ENCODE measurements at places on chromosomes 6 and 20.
A peak's percentile ranks its signal among the peaks of the same experiment; 100 is the strongest.

DNA sequence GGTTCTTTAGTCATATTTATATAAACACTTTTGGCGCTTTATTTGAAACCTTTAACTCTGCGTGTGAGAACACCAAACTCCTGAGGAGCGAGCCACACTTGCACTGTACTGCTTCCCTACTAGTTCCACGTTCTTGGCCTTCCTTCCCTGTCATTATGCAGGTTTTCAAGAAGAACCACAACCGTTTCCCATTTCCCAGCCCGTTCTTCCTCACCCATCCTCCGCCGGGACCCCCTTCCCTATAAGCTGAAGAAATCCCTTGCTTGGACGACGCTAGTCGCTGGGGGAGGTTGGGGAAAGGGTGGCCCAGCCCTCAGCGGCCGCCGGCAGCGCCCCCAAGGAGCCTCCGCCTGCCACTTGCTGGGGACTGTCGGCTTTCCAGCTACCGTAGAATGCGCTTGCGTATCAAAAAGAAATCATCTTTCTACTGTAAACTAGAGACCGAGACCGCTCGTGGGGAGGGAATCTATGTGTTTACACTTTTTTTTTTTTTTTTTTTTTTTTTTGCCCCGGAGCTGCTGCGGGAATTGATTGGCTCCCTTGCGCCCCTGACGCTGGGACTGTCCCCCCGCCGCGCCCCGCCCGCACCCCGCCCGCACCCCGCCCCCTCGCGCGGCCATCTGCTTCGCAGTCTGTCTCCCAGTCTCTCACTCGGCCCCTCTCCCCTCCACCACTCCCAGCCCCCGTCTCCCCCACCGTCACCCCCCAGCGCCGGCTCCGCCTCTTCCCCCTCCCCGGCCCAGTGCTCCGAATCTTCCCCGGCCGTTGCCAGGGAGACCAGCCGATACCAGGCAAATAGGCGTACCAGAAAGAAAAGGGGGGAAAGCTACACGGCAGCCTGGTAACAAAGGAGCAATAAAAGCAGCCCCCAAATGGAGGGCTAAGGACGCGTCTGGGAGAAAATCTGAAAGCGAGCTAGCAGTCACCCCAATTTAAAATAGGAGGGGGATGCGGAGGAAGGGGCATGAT is 2.3 kb upstream of the MARCKS start:
- DNase-seq = peak; percentile 84

DNA sequence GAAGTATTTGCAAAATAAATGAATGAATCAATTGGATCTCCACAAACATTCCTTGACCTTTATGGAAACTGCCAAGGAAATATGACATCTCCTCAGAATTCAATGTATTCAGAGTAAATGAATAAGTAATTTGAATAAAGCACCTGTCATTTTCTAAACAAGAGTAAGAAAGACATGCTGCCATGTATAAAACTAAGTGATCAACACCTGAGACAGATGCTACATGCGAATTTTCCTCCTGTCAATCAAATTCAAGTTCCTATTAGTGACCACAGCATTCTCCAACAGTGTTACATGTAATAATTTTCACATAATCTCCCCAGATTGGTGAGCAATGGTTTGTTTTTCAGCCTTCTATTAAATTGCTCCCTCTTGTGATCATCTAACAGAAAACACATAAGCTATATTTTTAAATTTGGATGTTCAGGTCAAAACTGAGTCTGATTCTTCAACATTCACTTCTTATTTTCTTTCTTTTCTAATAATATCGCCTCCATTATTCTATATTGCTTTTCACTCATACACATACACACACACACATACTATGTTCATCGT is 163.2 kb upstream of the RNF217 start:
- no peak for DNase-seq

- DNase-seq = no peak
Measured at GRCh38 chr6:107304421-107305025, 154.8 kb downstream of the PDSS2 start.

DNA sequence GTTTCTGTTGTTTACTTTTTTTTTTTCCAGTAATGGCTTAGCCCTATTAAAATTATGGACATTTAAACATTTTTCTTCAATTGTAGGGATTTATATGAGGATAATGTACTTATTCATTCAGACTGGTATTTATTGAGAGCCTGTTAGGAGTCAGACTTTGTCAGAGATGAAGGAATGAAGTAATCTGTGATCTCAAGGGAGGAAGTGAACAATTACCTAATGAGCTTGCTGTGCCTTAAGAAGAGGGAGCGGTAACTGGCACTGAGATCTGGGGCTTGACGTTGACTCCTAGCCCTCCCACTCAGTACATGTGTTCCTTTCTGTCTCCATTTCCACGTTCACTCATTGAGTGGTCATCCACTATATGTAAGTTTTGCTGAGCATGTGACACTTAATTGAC is 12.6 kb downstream of the AFDN start:
- no peak for DNase-seq

DNA sequence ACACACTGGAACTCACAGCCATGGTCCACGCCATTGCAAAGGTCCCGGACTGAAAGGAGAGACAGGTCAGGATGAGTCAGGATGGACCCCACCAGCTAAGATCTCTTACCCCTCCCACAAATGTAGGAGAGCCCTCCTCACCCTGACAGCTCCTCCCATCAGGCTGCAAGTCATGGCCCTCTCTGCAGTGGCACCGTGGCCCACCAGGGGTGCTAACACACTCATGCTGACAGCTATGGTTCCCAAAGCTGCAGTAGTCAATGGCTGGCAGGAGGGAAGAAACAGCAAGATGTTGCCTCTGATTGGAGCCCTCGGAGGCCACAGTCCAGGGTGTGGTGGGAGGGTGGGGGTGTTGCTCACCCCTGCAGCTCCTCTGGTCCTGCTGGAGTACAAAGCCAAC is 5.7 kb upstream of the RBPJL start:
- DNase-seq = no peak

DNA sequence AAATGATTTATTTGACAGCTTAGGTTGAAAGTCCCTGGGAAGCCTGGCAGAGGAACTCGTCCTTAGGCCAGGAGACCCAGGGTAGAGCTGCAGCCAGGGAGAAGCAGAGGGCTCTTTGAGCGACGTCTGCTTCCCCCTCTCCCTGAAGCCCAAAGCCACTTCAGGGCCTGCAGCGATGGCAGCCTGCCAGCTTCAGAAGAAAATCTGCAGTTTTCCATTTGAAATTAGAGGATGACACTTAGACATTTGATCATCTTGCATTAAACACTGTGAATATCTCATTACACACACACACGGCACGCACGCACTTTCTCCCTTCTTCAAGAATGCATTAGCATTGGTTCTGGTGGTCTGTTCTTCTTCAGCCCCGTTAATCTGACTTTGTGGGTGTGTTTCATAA is 96.5 kb downstream of the PLEKHG1 start:
- DNase-seq = no peak

GRCh38 chr6:108897371-108897770 is 49.1 kb downstream of the ARMC2 start:
- DNase-seq = no peak

- no peak for DNase-seq
Measured at GRCh38 chr6:163719028-163719742, 304.7 kb downstream of the QKI start.

DNA sequence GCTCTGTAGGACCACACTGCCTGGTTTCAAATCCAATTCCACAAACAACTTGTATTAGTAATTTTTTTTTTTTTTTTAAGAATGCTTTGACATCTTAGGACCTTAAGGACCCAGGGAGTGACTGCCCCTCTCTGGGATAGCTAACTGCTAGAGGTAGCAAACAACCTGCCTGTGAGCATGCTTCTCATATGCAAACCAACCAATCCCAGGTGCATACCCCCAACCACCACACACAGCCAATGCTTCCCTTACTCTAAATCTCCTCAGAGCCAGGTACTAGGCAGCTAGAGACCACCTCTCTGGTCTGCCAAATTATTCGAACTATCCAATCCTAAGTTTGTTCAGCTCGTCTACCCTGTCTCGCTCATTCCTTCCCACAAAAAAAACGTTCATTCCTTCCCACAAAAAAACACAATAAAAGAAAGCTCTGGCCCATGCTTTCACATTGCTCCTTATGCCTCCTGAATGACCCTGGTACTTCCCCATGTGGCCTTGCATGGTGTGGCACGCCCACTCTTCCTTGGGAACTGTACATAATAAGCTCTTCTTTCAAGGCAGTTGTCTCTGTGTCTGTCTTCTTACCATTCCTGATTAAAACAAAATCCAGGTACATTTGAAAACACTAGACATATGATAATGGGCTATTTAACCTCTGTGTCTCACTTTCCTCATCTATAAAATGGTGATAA is 6.4 kb downstream of the SERAC1 start:
- no peak for DNase-seq

DNA sequence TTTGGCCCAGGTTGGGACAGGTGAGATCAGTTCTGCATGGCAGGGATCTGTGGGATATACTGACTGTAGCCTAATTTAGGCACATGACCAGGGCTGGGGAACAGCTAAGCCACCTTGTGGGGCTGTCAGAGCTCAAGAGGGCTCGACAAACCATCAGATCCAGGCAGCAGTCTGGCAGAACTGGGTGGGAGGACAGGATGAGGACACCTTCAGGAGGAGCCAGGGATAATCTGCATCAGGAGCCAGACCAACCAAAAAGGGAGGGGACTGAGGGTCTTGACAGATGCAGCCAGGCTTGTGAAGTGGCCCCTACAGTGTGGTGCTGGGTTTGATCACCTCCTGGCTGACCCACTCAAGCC is 123.4 kb downstream of the MAFB start:
- no peak for DNase-seq

DNA sequence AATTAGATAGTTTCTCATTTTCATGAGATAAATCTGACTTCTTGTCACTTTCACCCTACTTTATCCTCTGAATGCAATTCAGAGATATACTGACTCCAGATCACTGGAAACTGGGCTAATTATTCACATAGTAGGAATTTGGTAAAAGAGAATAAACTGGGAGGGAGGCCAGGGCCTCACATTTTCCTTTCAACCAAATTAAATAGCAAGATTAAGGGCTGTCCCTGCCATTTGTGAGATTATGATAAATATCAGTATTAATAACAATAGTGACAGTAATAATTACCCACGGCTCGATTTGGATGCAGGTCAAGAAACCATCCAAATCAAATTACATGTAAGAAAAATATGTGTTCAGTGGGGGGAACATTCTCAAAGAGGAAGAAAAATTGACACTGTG is 140.5 kb downstream of the CD83 start:
- DNase-seq = no peak

DNA sequence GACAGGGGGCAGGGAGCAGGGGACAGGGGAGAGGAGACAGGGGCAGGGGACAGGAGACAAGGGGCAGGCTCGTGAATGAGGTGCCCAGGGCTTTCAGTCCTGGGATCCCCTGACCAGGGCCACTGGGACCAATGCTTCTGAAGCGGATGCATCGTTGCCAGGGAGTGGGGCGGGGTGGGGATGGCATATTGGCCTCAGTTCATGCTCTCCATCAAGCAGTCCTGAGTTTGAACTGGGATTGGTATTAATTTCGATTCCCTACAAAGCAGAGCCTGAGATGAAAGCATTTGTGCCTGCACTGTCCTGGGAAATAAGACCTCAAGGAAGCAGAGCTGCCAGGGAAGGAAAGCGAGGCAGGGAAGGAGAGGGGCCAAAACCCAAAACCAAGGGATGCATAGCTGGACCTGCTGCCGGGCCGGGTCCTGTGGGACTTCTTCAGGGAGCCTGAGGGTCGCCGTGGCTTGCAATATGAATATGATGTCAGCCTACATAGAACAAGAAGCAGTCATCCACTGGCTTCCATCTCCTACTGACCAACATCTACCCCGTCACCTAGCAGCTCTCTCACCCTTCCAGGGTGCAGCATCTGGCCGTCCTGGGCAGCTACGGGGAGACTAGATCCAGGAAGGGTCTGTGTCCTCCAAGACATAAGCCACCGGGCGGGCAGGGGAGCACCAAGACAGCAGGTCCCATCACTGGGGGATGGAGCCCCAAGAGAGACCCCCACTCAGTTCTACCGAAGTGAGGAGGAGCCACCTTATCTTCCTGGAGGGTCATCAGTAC is 233.3 kb downstream of the SYNDIG1 start:
- DNase-seq = no peak

DNA sequence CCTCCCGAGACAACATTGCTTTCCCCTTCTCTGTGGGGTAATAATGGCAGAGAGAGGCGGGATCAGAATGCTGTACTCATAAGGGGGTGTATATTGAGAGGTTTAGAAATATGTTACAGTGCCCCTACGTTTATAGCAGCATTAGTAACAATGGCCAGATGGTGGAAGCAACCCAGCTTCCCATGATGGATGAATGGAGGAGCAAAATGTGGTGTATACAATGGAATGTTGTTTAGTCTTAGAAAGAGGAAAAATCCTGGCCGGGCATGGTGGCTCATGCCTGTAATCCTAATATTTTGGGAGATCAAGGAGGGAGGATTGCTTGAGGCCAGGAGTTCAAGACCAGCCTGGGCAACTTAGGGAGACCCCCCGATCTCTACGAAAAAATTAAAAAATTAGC is 12.9 kb downstream of the BANF2 start:
- no peak for DNase-seq

DNA sequence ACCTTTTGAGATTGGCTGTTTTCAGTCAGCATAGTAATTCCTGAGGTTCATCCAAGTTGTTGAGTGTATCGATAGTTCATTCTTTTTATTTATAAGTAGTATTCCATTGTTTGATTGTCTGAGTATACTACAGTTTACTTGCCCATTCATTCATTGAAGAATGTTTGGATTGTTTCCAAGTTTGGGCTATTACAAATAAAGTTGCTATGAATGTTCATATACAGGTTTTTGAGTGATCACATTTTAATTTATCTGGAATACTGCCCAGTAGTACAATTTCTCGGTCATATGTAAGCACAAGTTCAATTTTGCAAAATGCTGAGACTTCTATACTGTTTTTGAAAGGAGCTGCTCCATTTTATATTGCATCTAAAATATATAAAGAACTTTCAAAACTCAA is 14.2 kb upstream of the EPHA7 start:
- no peak for DNase-seq

DNA sequence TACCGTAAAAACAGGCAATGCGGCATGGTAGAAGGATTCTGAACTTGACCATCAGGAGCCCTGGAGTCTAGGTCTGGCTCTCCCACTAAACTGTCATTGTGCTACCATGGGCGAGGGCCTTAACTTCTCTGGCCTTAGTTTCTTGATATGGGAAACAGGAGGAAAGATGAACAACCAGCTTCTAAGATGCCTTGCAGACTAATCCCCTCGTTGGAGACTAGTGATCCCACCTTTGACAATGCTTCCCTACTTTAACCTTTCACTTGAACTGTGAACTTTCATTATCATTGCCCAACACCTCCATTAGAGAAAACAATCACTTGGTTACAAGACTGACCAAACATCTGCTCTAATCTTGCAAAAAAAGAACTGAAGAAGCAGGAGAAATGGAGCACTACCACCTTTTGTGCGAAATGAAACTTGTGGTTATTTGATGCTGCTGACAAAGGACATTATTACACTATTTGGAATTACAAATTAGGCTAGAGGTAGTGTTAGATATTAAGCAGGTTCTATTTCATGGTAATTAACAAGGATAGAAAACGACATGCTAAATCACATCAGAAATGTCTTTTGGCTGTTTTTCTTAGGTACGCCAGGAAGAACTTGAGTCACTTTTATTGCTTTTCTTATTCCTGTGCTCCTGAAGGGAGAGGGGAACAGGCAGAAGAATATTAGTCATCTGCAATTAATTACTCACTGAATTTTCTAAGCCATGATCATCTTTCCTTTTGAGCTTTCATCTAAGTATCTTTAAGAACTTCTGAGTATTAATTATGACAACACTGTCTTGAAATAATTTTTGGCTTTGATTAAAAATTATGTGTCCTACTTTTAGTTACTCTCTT is 39.1 kb upstream of the ARHGAP18 start:
- no peak for DNase-seq

GRCh38 chr6:89536231-89536630 is 102.3 kb downstream of the LYRM2 start:
- no peak for DNase-seq
